T-cell (primary cell): ENCODE measurements at places on chromosomes 5 and 9. TPM values are rescaled to one million over a fixed set of nuclear protein-coding genes. Genes with fewer than 3 reads are reported as not detected.
A peak's percentile ranks its signal among the peaks of the same experiment; 100 is the strongest.

PCA3 gene
- not detected for total RNA-seq

DNA sequence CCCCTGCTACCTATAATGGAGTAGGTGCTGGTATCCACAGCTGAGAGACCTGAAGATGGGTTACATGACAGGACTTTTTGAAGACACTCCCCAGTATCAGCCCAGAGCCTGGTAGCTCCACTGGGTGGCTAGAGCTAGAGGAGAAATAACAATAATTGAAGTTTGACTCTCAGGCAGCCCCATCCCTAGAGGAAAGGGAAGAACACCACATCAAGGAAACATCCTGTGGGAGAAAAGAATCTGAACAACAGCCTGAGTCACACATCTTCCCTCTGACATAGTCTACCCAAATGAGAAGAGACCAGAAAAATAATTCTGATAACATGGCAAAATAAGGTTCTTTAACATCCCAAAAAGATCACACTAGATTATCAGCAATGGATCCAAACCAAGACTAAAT is 432.1 kb downstream of the CDH18 start:
- no peak for DNase-seq
- no peaks in the 10 kb centered on the region for H3K27me3 ChIP-seq
- H3K4me1 ChIP-seq: no peaks in the 10 kb centered on the region
- no peak overlapping the region for H3K4me3 ChIP-seq
- H3K27ac ChIP-seq: no peak overlapping the region

- H3K4me1 ChIP-seq: peaks cover 23% of the 10 kb centered on the region
- H3K36me3 ChIP-seq: no peaks in the 10 kb centered on the region
- H3K27ac ChIP-seq: no peak overlapping the region
- no peaks in the 10 kb centered on the region for H3K27me3 ChIP-seq
- H3K4me3 ChIP-seq: no peak overlapping the region
- DNase-seq: no peak
These were observed 44.6 kb downstream of the CXXC5 start for GRCh38 chr5:139692679-139693308.

DNA sequence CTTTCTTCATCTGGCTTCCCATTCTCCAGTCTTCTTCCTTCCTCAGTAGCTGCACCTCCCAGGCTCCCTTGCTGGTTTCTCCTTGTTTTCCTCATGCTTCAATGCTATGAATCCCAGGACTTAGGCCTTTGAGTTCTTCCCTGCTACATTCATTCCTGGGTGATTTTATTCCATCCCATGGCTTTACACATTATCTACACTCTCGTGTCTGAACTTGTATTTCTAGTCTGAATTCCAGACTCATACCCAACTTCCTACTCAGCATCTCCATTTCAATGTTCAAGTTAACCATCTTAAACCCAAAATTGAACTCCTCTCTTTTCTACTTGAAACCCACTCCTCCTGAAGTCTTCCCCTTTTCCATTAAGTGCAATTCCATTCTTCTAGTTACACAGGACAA is 20.0 kb downstream of the SLC24A2 start:
- H3K27me3 ChIP-seq: no peaks in the 10 kb centered on the region
- no peak overlapping the region for H3K4me3 ChIP-seq
- no peaks in the 10 kb centered on the region for H3K36me3 ChIP-seq
- no peak for DNase-seq
- no peak overlapping the region for H3K27ac ChIP-seq

DNA sequence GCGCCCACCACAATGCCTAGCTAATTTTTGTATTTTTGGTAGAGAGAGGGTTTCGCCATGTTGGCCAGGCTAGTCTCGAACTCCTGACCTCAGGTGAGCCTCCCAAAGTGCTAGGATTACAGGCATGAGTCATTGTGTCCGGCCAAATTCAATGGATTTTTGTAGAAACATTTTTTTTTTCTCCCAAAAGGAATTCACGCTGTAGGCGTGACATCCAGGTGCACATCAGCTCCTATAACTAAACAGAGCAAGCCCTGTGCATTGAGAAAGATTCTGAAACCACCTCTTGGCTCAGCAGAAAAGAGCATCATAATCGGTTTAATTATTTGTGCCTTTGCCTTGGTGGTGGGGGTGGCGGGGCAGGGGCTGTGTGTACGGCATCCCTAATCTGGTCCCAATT is 32.9 kb upstream of the DAB2IP start:
- H3K36me3 ChIP-seq: no peaks in the 10 kb centered on the region
- H3K27me3 ChIP-seq: peaks cover 34% of the 10 kb centered on the region
- no peak for DNase-seq

- H3K36me3 ChIP-seq: peaks cover 2% of the 10 kb centered on the region
- DNase-seq: peak; percentile 45
- no peaks in the 10 kb centered on the region for H3K27me3 ChIP-seq
These were observed 610 bp downstream of the PSIP1 start for GRCh38 chr9:15509931-15510788.

CDHR2 gene
- 3.1 TPM for total RNA-seq

DNA sequence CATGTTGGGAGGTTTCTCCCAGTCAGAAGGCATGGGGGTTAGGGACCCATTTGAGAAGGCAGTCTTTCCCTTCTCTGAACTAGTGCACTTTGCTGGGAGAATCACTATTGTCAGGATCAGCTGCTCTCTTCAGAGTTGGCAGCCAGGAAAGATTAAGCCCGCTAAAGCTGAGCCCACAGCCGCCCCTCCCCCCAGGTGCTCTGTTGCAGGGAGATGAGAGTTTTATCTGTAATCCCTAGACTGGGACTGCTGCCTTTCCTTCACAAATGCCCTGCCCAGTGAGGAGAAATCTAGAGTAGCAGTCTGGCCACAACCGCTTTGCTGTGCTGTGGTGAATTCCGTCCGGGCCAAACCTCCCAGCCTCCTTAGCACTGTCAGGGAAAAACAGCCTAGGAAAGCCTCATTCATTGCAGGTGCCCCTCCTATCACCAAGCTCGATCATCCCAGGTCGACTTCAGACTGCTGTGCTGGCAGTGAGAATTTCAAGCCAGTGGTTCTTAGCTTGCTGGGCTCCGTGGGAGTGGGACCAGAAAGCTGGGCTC is 69.8 kb downstream of the CNTLN start:
- H3K36me3 ChIP-seq: no peaks in the 10 kb centered on the region
- no peak overlapping the region for H3K27ac ChIP-seq
- H3K4me1 ChIP-seq: no peaks in the 10 kb centered on the region

DNA sequence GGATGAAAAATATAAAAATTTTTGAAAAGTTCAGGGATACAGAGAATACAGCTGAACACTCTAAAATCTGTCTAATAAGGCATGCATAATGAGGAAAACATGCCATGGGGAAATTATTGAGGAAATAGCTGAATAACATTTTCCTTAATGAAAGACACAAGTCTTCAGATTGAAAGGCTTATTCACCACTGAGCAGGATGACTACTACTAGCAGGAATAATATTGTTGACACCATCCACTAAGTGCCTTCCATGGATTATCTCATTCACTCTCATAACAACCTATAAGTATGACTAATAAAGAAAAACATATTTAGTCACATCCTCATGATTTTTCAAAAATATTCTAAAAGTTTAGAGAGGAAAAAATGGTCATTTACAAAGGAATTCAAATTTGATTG is 96.7 kb upstream of the FER start:
- no peak overlapping the region for H3K27ac ChIP-seq
- H3K36me3 ChIP-seq: no peaks in the 10 kb centered on the region
- no peak for DNase-seq
- no peaks in the 10 kb centered on the region for H3K27me3 ChIP-seq
- no peak overlapping the region for H3K4me3 ChIP-seq

GRCh38 chr9:5843794-5844471 is 11.0 kb upstream of the ERMP1 start:
- peaks cover 56% of the 10 kb centered on the region for H3K4me1 ChIP-seq
- no peak for DNase-seq
- H3K27ac ChIP-seq: peak overlapping the region; percentile 55
- H3K27me3 ChIP-seq: no peaks in the 10 kb centered on the region
- H3K36me3 ChIP-seq: no peaks in the 10 kb centered on the region

PRRX2 gene
- total RNA-seq: 0.26 TPM

LYSMD3 gene
- total RNA-seq: 18.6 TPM

DNA sequence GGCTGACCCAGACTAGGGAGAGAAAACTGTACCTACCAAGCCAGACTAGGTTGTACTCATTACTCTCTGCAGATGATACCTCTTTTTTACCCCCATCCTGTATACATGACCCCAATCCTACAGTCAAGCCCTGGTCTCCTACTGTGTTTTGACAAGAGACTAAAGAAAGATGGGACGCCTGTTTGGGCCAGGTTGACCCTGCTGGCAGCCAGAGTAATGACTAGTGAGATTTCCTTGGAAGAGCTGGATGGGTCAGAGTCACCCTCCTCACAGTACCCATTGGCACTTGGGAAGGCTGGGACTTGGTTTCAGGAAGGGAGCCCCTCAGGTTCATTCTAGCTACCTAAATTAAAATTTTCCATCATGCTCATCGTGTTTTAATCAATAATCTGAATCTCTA is 89.7 kb upstream of the NR4A3 start:
- H3K36me3 ChIP-seq: no peaks in the 10 kb centered on the region
- no peak for DNase-seq
- peaks cover 3% of the 10 kb centered on the region for H3K27me3 ChIP-seq
- no peaks in the 10 kb centered on the region for H3K4me1 ChIP-seq

PCDHGB1 gene
- total RNA-seq: 0.13 TPM

DNA sequence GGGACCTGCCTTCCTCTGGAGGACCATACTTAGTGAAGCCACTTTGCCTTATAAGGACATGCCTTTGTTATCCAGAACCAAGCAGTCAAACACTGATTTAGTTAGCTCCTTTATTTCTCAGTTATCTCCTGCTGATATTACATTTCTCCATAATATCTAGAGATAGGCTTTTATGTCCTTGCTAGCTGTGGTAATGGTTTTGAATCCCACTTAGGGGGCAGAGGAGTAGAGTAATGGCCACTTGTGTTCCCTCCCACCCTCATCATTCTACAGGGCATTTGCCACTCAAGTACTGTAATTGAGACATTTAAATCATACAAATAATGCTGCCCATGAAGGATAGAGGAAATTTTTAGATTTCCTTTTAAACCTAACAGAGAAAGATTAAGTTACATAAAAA is 80.9 kb downstream of the DOCK8 start:
- DNase-seq: no peak
- peaks cover 11% of the 10 kb centered on the region for H3K4me1 ChIP-seq
- H3K27me3 ChIP-seq: no peaks in the 10 kb centered on the region

FOXD4L4 gene
- total RNA-seq: 0.59 TPM

EQTN gene
- not detected for total RNA-seq

- no peak for DNase-seq
- no peaks in the 10 kb centered on the region for H3K27me3 ChIP-seq
- no peaks in the 10 kb centered on the region for H3K4me1 ChIP-seq
- H3K4me3 ChIP-seq: no peak overlapping the region
- H3K36me3 ChIP-seq: no peaks in the 10 kb centered on the region
These were observed 231.3 kb upstream of the CD180 start for GRCh38 chr5:67427850-67428298.

OLFM1 gene
- total RNA-seq: not detected

RMRP gene
- total RNA-seq: 32,385 TPM

GRCh38 chr5:86354664-86355063 is 263.1 kb upstream of the COX7C start:
- no peaks in the 10 kb centered on the region for H3K4me1 ChIP-seq
- no peaks in the 10 kb centered on the region for H3K27me3 ChIP-seq
- DNase-seq: no peak
- H3K4me3 ChIP-seq: no peak overlapping the region

REEP2 gene
- total RNA-seq: 0.18 TPM

- no peaks in the 10 kb centered on the region for H3K36me3 ChIP-seq
- peaks cover 6% of the 10 kb centered on the region for H3K4me1 ChIP-seq
- no peak overlapping the region for H3K27ac ChIP-seq
- H3K4me3 ChIP-seq: no peak overlapping the region
- DNase-seq: no peak
- H3K27me3 ChIP-seq: no peaks in the 10 kb centered on the region
These were observed 3.1 kb upstream of the DMAC1 start for GRCh38 chr9:7802666-7803065.

OMD gene
- total RNA-seq: not detected

FABP6 gene
- not detected for total RNA-seq

DNA sequence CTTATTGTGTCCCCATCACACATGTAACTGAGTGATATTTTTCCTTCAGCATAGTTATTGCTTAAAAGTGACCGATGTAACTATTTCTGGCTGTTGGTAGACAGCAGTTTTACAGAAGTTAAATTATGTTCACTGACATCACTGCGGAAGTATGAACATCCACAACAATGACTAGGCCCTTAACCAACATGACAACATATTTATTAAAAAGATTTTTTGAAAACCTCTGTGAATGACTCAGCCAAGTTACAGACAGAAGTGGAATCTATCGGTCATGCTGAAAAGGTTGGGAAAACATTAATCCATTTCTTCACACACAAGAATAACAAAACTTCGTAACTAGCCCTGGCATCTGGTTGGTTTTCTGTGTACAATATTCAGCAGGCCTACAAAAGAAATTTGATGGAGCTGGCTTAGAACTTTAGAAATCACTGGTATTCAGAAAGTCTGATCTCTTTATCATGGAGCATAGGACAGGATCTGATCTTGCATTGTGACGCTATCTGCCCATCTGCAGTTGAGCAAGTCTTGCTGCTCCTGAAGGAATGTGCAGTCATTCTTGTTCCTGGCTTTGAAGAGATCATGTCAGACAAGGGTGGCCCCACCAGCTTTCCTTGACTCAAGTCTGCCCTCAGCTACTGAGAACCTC is 6.5 kb downstream of the GLIS3 start:
- peaks cover 13% of the 10 kb centered on the region for H3K27me3 ChIP-seq
- H3K4me1 ChIP-seq: no peaks in the 10 kb centered on the region
- no peak for DNase-seq
